ENCODE measurements at places on chromosomes 1 and 21.

- DNase-seq, result no peak
These were observed 402.3 kb upstream of the USP24 start for GRCh38 chr1:55617288-55617982.

- no peak for DNase-seq
These were observed 143.1 kb downstream of the S1PR1 start for GRCh38 chr1:101379950-101380349.

DNA sequence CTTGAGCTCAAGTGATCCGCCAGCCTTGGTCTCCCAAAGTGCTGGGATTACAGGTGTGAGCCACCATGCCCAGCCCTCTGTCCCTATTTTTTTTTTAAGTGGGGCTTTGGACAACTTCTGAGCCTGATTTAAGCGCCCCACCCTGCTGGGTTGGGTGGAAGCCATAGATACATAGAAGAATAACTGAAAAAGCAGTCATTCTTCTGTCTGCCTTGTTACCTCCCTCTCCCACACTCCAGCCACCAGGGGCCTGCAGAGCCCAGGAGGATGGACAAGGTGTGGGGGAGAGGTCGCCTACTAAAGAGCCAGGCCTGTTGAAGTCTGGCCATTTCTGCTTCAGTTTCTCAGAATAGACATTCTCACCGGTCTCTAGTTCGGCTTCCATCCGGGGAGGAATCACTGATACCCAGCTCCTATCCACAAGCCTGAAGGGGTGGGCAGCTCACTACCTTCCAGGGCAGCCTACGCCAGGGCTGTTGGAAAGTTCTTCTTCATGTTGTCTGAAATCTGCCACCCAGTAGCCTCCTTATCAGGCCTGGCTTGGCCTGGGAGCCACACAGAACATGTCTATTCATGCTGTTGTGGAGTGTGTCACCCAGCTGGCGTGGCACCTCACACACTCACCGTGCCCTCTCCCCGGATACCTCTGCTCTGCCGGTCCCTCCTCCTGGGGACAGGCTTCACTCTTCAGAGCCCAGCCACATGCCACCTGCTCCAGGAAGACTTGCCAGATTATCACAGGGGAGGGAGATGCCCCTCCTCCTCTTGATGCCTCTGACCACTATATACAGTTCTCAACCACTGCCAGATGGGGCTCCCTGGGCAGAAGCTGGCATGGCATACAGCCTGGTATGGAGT lies 27.7 kb downstream of the KNCN start:
- no peak for DNase-seq

DNA sequence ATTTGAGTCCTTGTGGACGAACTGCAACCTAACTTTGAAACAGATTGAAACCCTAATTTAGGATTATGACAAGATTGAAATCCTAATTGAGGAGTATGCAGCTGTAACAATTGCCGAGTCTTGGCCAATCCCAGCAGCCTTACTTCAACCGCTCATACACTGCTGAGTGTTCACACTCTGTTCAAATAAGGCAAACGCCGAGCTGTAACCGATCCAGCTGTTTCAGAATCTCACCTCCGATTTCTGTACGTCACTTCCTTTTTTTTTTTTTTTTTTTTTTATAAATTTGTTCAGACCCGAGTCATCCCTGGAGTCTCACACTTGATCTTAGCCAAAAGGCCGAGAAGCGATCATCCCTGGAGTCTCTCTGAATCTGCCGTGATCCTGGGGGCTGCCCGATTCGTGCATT lies 22.3 kb upstream of the ATP5PO start:
- DNase-seq, result no peak

DNA sequence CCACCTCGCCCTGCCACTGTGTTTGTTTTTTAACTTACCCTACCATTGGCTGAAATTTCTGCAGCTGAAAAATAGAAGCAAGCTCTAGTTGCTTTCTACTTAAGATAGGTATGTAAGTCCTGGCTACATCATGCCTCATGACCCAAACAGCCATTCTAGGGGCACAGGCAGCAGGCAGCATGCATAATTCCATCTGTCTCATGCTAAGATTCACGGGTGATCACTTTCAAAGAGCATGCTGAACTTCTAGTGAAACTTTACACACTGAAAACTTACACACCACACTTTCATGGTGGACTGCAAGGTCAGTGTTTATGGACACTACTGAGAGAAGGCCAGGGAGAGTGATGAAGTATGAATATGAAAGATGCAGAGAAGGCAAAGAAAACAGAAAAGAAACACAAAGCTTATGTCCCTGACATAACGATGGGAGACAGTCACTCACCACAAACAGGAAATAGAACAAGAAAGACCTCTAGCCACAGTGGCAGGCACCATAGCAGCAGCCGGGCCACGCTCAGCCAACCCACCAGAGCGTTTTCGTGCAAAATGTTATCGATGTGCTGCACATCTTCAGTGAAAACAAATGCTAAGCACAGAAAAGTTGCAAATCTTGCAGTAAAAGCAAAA lies 102.3 kb upstream of the TIAM1 start:
- no peak for DNase-seq

DNA sequence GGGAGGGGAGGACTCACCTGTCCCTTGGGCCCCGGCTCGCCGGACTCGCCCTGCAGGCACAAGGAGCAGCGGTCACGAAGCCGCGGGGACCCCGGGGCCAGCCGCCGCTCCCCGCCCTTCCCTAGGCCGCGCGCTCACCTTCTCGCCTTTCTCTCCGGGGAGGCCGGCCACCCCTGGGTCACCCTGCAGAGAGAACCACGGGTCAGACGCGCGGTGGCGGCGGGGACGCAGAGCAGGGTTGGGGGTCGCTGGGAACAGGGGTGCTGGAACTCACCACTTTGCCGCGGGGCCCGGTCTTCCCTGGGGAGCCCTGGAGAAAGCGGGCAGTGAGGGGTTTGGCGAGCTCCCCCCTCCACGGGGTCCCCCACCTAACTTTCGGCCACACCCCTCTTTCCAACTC lies 13.3 kb downstream of the COL9A2 start:
- DNase-seq, result no peak

GRCh38 chr1:152961226-152961891 lies 9.1 kb upstream of the SPRR4 start:
- DNase-seq, result no peak

DNA sequence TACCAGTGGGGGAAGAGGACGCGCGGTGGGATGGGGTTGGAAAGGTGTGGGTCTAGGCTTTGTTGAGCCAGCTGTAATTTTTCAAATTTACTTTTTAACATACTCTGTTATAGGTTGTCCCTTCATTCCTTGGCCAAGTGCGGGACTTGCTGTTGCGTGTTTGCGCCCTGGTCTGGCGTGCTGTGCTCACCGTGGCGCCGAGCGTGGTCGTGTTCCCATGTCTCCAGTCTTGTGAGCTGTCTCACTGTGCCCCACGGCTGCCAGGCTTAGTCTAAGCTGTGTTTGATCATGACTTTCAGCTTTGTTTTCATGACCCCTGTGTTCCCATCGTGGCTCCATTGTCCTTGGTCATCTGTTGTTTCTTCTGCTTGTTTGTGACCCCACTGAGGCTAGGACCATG lies 26.0 kb downstream of the TRAPPC10 start:
- DNase-seq, result no peak

GRCh38 chr1:48048980-48049379 lies 51.8 kb upstream of the TRABD2B start:
- DNase-seq, result no peak

DNA sequence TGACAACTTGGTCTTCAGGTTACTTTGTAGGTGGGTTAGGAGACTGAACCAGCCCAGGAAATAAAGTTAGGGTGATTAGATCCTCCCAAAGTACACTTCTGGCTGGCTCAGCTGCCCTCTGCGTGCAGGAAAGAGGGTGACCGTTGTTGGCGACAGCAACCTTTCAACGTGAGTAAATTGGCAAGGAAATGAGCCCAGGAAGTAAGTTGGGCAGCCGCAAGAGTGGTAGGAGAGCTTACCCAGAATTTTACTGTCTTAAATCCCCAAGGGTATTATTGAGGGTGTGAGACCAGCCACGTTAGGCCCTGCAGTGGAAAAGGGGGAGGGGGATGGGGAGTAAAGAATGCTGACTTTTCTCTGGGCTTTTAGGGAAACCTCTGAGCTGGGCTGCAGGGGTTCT lies 1.6 kb downstream of the TENT5C start:
- no peak for DNase-seq

DNA sequence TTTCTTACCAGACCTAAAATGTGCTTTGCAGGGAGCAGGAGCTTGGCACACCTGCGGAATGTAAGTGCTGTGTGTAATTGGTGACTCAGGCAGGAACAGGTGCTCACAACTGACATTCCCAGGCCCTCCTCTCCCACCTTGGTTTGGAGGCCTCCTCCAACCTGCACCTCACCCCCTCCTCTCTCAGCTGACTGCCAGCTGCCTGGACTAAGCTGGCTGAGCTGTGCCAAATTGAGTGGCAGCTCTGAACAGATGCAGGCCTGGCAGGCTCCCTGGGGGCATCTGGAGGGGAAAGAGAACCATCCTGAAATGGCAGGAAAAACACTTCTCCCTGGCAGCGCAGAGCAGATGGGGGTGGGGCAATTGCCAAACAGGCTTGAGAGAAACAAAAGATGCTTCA lies 91.7 kb upstream of the PGBD5 start:
- DNase-seq, result no peak

DNA sequence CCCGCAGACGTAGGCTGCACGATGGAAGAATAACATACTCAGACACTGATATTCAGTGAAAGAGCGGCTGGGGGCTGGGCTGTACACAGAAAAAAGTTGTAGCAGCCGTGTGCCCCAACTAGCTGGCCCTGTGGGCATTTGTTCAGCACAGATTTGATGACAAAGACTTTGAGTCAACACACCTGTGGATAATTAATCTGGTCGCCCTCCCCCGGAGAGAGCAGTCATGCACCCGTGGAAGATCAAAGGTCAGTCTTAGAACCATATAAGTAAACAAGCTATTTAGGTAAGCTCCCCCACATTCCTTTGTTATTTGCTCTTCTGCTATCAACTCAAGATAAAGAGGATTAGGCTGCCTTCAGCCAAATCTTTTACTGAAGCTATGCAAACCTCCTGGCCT lies 148.4 kb upstream of the HMCN1 start:
- DNase-seq, result no peak

- no peak for DNase-seq
These were observed 48.9 kb upstream of the GOLT1A start for GRCh38 chr1:204262506-204263253.

DNA sequence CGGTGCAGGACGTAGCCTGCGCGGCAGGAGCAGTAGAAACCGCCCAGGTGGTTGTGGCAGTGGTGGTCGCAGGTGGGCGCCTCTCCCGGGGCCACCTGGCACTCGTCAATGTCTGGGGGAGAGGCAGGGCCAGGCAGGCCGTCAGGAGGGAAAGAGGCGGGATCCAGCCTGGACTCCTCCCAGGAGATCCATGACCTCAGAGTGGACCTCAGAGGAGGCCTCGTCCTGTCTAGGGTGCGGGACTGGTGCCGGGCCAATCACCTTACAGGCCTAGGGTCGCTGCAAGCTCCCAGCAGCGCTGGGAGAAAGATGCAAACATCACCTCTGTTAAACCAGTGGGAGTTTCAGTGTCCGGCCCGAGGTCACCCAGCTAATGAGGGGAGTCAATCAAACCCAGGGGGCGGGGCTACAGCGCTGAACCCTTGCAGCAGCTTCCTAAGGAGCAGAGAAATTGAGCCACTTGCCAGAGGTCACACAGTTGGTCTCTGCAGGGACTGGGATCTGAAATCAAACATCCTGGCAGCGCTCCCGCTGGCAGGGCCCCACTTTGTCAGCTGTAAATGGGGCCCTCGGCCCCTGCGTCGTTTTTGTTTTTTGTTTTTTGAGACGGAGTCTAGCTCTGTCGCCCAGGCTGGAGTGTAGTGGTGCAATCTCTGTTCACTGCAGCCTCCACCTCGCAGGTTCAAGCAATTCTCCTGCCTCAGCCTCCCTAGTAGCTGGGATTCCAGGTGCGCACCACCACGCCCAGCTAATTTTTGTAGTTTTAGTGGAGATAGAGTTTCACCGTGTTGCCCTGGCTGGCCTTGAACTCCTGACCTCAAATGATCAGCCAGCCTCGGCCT lies 1.4 kb downstream of the MASP2 start:
- no peak for DNase-seq

GRCh38 chr1:218426343-218426657 lies 81.2 kb downstream of the TGFB2 start:
- no peak for DNase-seq

- no peak for DNase-seq
These were observed 189.2 kb upstream of the PBX1 start for GRCh38 chr1:164369698-164370365.
